ENCODE measurements at places on chromosomes 16 and 17. TPM values are rescaled to one million over a fixed set of nuclear protein-coding genes. Genes with fewer than 3 reads are reported as not detected.

DNA sequence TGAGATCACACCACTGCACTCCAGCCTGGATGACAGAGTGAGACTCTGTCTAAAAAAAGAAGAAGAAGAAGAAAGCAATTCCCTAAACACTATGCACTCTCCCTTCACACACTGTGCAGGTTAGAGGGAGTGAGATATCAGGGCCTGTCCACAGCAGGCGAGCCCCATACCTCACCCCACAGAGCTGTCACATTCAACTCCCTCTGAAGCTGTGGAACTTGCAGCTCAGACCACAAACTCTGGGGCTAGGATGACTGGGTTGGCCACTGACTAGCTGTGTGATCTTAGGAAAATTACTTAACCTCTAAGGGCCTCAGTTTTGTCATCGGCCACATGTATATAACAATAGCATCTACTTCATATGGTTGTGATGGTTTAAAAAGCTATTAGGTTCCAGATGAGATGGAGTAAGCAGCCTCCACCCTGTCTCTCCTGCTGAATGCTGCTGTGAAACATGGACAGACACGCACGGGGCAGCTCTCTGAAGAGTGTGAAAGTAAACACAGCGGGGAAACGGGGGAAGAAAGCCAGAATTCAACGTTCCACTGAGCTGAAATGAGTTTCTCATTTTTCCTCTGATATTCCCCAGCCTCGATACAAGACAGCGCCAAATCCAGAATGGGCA lies 13.6 kb upstream of the PYY start:
- H3K4me3 ChIP-seq: no peak overlapping the region
- no peak overlapping the region for H3K27ac ChIP-seq
- no peak for DNase-seq
- H3K4me1 ChIP-seq: no peaks in the 10 kb centered on the region

- H3K4me3 ChIP-seq: no peak overlapping the region
- H3K36me3 ChIP-seq: no peaks in the 10 kb centered on the region
- DNase-seq: no peak
- H3K27me3 ChIP-seq: no peaks in the 10 kb centered on the region
- H3K27ac ChIP-seq: no peak overlapping the region
Observed at GRCh38 chr17:20035501-20035900, 26.3 kb downstream of the SPECC1 start.

DNA sequence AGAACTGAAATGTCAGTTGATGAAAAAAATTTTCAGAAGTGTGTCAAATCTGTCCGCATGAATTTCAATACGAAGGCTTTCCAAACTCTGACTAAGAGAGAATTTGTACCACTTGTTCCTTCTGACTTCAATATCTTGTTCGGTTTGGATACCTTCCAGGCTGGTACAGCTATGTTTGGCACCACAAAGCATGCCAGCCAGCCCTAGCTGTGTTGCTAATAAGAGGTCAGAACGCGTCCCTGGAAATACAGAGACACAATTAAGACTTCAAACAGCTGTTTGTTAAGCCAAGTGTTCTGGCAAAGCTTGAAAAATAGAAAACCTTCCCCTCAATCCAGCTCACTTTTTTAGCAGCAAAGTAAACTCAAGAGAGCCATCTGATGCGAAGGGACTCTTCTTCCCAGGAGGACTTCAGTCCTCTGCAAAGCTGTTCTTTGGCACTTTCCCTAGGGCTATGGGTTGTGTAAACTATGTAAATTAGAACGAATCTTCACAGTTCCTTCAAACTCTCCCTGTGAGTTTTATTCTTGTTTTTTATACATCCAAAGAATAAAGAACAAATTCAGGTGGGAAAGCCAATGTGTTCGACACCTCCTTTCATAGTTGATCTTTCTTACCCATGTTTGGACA lies 35.1 kb downstream of the GRB2 start:
- peaks cover 9% of the 10 kb centered on the region for H3K4me1 ChIP-seq
- no peak for DNase-seq
- H3K27me3 ChIP-seq: peaks cover 3% of the 10 kb centered on the region
- peaks cover 4% of the 10 kb centered on the region for H3K36me3 ChIP-seq

GRCh38 chr16:53822936-53823529 lies 119.1 kb downstream of the FTO start:
- no peak overlapping the region for H3K27ac ChIP-seq
- H3K4me3 ChIP-seq: no peak overlapping the region
- H3K4me1 ChIP-seq: no peaks in the 10 kb centered on the region
- no peaks in the 10 kb centered on the region for H3K36me3 ChIP-seq
- no peak for DNase-seq

DNA sequence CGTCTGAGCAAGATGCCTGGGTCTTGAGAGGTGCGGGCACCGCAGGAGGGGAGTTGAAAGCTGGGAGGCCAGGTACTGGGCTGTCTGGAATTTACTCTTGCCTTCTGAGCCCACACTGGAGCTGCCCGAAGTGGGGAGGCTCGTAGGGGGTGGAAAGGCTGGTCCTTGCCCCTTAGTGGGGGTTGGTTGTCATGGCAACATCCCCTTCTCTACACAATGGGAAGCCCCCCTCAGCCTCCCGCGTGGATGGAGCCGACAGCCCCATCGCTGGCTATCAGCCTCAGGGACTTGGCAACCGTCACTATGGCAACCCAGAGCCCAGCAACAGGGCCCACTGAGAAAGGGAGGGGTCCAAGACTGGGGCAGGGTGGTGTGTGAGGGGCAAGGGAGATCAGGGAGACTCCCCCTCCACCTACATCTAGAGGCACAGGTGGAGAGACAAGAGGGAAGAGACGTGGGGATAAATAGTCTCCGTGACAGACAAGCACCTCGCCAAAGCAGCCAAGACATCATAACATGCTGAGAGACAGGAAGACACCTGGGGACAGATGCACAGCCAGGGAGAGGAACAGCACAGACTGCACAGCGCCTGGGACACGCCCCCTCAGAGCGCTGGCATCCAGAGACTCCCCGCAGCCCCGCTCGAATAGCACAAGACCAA lies 5.3 kb upstream of the DNAH2 start:
- no peak overlapping the region for H3K4me3 ChIP-seq
- peaks cover 11% of the 10 kb centered on the region for H3K27me3 ChIP-seq
- no peak for DNase-seq
- H3K4me1 ChIP-seq: peaks cover 43% of the 10 kb centered on the region
- H3K36me3 ChIP-seq: peaks cover 11% of the 10 kb centered on the region

- H3K27ac ChIP-seq: no peak overlapping the region
- H3K4me3 ChIP-seq: no peak overlapping the region
- H3K36me3 ChIP-seq: no peaks in the 10 kb centered on the region
- peaks cover 1% of the 10 kb centered on the region for H3K27me3 ChIP-seq
- peaks cover 6% of the 10 kb centered on the region for H3K4me1 ChIP-seq
- no peak for DNase-seq
Observed at GRCh38 chr17:60351012-60351695, 40.8 kb downstream of the USP32 start.

DNA sequence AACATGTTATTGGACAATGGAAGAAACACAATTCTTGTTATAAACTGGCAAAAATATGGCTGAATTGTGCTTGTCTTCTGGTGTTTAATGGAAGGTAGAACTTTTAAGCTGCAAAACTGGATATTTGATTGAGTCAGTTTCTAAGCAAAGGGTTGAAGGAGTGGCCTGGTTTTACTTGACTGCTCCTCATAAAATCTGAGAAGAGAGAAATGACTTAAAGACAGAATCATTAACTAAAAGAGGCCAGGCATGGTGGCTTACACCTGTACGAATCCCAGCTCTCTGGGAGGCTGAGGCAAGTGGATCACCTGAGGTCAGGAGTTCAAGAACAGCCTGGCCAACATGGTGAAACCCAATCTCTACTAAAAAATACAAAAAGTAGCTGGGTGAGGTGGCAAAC lies 770.7 kb downstream of the CDH11 start:
- no peak overlapping the region for H3K4me3 ChIP-seq
- peaks cover 3% of the 10 kb centered on the region for H3K36me3 ChIP-seq
- no peak for DNase-seq
- no peaks in the 10 kb centered on the region for H3K27me3 ChIP-seq
- no peak overlapping the region for H3K27ac ChIP-seq

GRCh38 chr17:45022655-45023339 lies 28.6 kb downstream of the DCAKD start:
- DNase-seq: no peak
- H3K27ac ChIP-seq: no peak overlapping the region
- H3K4me3 ChIP-seq: no peak overlapping the region
- peaks cover 5% of the 10 kb centered on the region for H3K36me3 ChIP-seq
- peaks cover 17% of the 10 kb centered on the region for H3K4me1 ChIP-seq

DNA sequence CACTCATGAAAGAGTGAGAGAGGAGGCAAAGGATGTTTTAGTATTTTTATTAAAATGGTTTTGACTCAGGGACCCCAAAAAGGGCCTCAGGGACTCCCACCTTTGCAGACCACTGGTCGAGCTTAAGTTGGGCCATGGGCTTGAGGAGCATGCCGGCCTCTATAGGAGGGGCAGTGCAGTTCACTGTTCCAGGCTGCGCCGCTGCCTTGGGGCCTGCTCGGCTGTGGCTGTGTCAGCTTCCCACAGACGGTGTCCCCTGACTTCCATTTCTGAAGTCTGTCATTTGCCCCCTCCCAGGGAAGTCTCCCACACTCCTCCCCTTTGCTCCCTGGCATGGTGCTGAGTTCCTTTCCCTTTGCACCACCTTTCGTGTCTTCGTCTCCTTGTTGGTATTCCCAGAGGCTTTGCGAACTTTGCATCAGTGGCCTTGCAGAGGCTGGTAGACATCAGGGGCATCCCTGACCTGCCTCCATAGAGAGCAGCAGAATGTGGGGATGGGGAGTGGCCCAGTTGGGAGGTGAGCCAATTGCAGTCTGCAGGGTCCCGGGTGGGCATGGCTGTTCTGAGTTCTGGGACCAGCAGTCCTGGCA lies 17.1 kb downstream of the MPRIP start:
- peaks cover 17% of the 10 kb centered on the region for H3K4me1 ChIP-seq
- no peak for DNase-seq
- H3K4me3 ChIP-seq: no peak overlapping the region
- no peak overlapping the region for H3K27ac ChIP-seq
- H3K36me3 ChIP-seq: peaks cover 8% of the 10 kb centered on the region

GRCh38 chr16:63415014-63415413 lies 1378.8 kb upstream of the CDH8 start:
- no peaks in the 10 kb centered on the region for H3K36me3 ChIP-seq
- no peak overlapping the region for H3K4me3 ChIP-seq
- DNase-seq: no peak
- no peaks in the 10 kb centered on the region for H3K4me1 ChIP-seq
- H3K27me3 ChIP-seq: no peaks in the 10 kb centered on the region

GRCh38 chr16:29789775-29790182 lies 772 bp upstream of the KIF22 start:
- H3K27me3 ChIP-seq: peaks cover 10% of the 10 kb centered on the region
- peaks cover 7% of the 10 kb centered on the region for H3K36me3 ChIP-seq
- peak overlapping the region; percentile 97 for H3K4me3 ChIP-seq
- no peak for DNase-seq

DNA sequence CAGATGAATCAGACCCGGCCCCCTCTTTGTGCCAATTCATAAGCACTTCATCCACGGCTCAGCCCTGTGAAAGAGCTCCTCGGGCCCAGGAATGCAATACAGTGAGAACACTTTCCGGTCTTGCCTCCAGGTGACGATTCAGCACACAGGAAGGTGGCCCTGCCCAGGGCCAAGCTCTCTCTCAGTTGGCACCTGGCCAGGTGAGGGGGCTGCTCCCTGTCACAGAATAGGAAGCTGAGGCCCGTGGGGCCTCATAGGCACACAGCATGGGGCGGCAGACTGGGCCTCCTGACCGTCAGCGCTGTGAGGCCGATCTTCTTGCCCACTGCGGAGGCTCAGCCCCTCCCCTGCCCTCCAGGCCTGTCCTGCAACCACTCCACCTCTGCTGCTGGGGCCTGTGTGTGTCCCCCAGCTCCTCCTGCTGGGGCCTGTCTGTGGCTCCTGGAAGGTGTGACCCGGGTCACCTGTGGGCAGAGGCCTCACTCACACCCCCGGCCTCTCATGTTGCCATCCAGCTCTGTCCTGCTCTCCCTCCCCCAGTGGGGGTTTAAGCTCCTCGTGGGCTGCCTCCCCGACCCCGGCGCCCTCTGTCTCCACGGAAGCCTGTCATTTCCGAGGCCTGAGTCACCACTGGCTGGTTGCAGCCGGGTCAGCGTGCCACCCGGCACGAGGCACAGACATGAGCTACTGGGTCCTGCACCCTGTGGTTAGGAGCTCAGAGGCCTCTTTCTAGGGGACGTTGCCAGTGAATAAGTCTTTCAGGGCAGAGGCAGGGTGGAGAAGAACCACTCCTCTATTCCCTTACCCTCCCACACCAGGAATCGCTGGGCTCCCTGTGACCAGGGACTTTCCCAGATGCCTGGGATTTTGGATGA lies 114.4 kb downstream of the SEC14L1 start:
- no peaks in the 10 kb centered on the region for H3K36me3 ChIP-seq
- H3K4me1 ChIP-seq: peaks cover 19% of the 10 kb centered on the region
- H3K27ac ChIP-seq: no peak overlapping the region
- peaks cover 10% of the 10 kb centered on the region for H3K27me3 ChIP-seq

The CACNA1H gene
- 3.4 TPM for total RNA-seq

The HOXB6 gene
- 1.9 TPM for total RNA-seq

The GRIN2A gene
- 0.03 TPM for total RNA-seq

The OR4D2 gene
- total RNA-seq: not detected

The HBQ1 gene
- total RNA-seq: not detected

The SCARF1 gene
- total RNA-seq: 289 TPM

The PRM2 gene
- not detected for total RNA-seq

All from endothelial cell (in vitro differentiated cells).